ENCODE measurements at places on chromosomes 5 and 9.

DNA sequence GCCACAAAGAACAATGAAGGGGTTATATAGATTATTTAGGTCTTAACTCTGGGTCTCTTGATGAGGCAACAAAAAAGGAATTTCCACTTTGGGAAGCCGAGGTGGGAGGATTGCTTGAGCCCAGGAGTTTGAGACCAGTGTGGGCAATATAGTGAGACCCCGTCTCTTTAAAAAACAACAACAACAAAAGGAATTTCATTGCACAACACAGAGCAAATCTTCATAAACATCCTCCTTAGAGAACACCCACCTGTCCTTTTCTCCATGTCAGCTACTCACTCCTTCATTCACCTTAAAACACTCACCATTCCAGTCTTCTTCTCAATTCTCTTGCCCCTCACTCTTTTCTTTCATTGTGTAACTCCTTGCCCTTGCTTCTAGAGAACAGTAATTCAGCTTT, 39.8 kb upstream of the CEMIP2 start:
- DNase-seq, result no peak

GRCh38 chr9:70494221-70494620, 79.8 kb upstream of the KLF9 start:
- no peak for DNase-seq

- peak; percentile 2 for DNase-seq
These were observed 41.1 kb downstream of the ISOC1 start for GRCh38 chr5:129135633-129136032.

- no peak for DNase-seq
These were observed 169.2 kb downstream of the CACNA1B start for GRCh38 chr9:138046641-138047301.

DNA sequence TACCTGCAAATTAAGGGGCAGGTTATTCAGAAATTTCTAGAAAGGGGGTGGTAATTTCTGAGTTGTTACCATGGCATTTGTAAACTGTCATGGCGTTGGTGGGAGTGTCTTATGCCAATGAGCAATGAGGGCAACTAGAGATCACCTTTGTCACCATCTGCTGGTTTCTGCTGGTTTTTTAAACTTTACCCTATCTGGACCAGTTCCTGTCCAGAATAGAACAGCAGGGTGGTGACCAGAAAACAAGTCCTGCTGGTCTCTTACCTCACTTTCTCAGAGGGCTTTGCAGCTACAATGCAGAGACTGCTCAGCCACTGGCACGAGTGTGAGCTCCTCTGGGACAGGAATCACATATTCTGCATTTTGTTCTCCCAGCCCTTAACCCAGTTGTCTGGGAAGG, 51.4 kb downstream of the FAM114A2 start:
- DNase-seq, result no peak

GRCh38 chr9:137390553-137391410, 32.2 kb downstream of the EXD3 start:
- DNase-seq, result no peak

- no peak for DNase-seq
These were observed 37.3 kb downstream of the DMGDH start for GRCh38 chr5:79032031-79032695.

GRCh38 chr9:92897323-92897722, 19.5 kb upstream of the ZNF484 start:
- no peak for DNase-seq

DNA sequence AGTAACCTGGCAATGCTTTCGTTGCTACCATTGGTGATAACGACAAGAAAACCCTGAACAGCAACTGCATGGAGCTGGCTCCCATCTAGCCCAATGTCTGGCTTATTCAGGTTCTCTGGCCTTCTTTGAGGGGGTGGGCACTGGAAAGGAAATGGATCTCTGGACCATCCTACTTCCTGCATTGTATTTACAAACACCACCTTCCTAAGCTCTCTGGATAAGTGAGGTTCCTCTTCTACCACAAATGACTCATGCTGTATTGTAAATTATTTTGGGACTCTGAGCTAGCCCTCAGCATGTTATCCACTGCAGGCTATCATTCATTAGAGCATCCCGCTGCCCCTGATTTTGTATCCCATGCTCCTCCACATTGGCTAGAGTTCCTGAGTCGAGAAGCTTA, 136.9 kb upstream of the KLF9 start:
- DNase-seq, result no peak

DNA sequence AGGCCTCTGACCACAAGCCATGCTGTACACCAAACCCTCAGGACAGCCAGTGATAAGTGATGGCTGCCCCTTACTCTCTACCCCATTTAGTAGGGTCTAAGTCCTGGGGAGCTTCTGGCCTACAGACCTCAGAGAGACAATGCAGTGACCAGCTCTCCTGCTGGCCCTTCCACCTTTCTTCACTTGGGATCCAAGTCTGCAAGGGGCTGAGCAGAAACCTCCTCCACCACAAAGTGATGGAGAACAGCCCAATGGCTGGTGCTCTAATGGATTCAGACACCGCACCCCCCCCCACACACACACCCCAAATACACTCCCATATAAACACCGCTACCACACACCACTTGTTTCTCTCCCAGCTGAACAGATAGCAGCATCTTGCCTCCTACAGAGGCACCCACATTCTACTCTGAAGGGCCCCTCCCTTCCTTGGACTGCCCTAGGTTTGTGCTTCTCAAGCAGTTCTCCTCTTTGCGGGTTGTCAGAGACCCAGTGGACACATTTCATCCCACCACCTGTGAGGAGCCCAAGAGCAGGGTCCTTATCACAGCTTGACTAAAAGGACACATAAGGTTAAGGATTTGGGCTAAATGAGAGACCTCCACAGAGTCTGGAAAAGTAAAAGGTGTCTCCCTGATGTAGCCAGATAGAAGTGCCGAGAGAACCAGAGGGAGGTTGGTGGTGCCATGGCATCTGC, 1.3 kb upstream of the PDLIM4 start:
- no peak for DNase-seq

DNA sequence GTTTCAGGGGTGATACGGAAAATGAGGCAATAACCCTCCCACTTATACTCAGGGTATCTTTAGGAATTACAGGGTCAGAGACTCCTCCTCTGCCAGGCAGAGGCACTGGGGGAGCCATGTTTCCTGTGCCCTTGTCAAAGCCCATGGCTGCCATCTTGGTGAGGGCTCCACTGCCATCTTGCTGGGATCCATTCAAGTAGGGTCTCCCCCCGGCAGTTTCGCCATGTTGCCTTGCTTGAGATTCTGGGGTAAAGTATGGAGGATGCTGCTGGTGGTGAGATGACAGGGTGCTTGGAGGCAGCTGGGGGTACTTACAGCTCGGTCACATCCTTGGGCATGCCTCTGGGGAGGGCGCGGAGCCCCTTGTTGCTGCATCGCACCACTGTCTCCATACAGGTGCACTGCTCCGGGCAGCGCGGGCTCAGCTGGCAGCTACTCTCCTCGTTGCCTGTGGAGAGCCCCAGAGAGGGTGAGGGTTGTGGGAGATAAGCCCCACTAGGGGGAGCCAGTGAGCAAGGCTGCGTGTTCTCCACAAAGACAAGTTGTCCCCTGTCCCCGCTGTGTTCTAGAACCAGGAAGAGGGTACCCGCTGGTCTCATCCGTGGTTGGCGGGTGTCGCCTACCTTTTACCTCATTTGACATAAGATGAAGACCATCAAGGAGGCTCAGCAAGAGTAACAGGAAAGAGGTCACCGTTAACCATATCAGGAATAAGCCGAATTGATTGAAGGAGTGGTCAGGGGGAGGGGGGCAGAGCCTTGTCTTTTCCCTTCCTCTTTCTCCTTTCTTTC, 169.0 kb upstream of the PANK3 start:
- peak; percentile 34 for DNase-seq

GRCh38 chr9:121840838-121841760, 189.7 kb downstream of the DAB2IP start:
- no peak for DNase-seq

- no peak for DNase-seq
These were observed 153.7 kb downstream of the ADAMTS12 start for GRCh38 chr5:33738097-33738496.

- DNase-seq, result no peak
These were observed 532.2 kb upstream of the TUSC1 start for GRCh38 chr9:26210338-26210851.

- no peak for DNase-seq
These were observed 16.7 kb downstream of the SLC28A3 start for GRCh38 chr9:84323858-84324257.

DNA sequence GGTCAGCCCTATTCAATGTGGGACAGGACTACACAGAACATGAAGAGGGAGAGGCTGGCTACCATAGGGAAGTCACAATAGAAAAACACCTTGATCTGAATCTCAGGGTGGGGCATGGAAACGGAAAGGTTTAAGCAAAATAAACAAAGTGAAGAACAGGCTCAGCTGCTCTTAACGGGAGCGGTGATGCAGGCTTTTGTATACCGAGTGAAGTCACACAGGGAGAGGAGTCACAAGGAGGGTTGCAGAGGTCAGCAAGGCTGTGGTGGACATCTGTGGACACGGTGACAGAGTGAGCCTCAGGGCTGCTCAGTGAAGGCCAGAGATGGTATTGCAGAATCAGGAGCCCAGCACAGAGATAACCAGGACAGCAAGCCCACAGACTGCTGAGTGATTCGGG, 30.6 kb upstream of the SEMA4D start:
- DNase-seq, result no peak

GRCh38 chr5:135344349-135344748, 54.7 kb downstream of the MACROH2A1 start:
- DNase-seq, result no peak

- DNase-seq, result no peak
These were observed 134.3 kb upstream of the CLINT1 start for GRCh38 chr5:157993201-157993600.

- DNase-seq, result no peak
These were observed 47.2 kb downstream of the BICD2 start for GRCh38 chr9:92717201-92718085.

- DNase-seq, result no peak
These were observed 48.0 kb downstream of the SAR1B start for GRCh38 chr5:134584662-134585061.

GRCh38 chr9:109558718-109559151, 60.6 kb upstream of the PTPN3 start:
- no peak for DNase-seq

DNA sequence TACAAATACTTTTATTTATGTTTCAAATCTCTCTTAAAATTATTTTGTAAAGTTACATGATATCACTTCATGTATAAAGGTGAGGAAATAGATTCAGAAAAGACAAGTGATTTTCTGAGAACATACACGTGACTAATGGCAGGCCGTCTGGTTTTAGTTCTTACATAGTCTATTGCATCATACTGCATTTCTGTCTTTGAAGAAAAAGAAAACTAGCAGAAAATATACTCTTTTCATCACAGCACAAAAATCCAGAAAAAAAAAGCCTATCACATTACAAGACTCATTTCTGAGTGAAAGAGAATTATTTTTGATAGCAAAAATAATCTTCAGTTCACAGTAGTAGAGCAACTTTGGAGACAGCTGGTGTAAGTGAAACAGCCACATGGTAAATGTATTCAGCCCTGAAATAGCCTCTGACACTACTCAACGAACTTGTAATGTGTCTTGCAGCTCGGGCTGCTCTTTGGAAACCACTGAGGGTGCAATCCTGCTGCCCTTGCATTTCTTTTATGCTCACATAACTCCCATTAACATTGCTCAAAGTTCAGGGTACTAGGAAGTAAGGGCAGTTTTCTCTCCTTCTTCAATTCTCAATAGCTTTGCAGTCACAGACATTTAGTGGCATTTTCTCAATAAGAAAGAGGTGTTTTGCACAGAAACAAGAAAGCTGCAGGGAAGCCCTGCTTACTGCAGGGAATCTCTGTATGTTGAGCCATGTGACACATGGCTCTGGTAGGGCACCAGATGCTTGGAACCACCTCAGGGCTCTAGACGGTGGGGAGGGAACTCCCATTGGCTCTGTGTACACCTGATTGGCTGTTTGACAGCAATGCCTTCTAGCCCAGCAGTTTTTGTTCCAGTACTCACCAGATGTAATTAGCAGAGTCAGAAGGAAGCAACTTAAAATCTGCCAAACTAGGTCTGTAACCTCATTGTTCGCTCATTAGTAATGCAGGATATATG, 845.3 kb upstream of the PTPRD start:
- DNase-seq, result no peak

- no peak for DNase-seq
These were observed 249.4 kb downstream of the NPR3 start for GRCh38 chr5:32960340-32961058.

DNA sequence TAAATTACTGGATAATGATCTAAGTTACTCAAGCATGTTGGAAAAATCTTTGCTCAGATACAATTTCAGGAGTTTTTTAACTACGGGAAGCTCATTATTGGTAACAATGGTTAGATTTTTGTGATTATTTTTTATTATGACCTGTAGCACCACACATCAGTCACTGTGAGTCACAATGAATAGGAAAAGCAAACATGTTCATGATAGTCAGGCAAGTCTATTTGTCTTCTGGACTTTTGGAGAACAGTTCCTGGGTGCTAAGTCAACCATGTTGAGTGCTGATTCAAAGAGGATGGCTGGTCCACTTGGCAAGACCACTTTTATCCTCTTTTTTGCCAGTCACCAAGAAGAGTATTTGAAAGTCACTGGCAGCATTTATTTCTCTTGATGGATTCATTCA, 403.2 kb downstream of the KIF4B start:
- no peak for DNase-seq

- no peak for DNase-seq
These were observed 113.7 kb upstream of the EPB41L4A start for GRCh38 chr5:112532654-112533360.

GRCh38 chr5:108696951-108697715, 50.6 kb upstream of the FER start:
- DNase-seq, result no peak

- DNase-seq, result no peak
These were observed 29.9 kb downstream of the MRPL22 start for GRCh38 chr5:154970759-154971158.

DNA sequence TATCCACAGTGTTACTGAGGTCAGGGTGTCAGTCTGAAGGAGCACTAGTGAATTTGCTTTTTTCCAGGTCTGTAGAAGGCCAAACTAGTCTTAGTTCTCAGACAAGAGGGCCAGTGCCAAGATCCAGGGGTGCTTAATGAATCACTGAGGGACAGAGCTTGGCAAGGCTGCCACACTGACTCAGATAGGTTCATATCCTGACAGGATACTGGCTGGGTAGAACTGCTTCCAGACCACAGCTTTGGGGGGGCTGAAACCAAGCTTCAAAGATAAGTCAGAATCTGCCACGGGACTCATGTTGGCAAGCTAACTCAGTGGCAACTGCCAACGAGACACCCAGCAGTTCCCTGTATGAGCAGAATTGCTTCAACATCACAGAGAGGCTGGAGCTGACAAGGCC, 1125.4 kb downstream of the EFNA5 start:
- no peak for DNase-seq

DNA sequence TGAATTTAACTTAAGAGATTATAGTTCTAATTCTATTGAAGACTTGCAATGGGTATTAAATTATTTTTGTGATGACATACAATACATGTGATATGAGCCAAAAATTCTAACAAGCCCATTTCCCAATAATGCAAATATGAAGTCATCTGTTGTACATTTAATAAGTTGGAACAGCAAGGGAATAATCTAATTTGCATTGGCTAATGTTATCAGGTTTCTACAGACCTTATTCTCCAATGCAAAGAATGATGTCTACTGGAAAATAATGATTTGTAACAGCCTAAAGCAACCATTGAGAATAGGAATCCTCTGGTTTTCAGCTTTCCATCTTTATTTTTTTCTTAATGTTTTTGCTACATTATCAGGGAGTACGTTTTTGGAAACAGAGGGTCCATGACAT, 89.1 kb upstream of the MINAR2 start:
- DNase-seq, result no peak

GRCh38 chr5:10671041-10672008, 89.7 kb downstream of the DAP start:
- no peak for DNase-seq
